Progenitor cell of endocrine pancreas (in vitro differentiated cells): ENCODE measurements at places on chromosomes 16 and 17.

- no peak overlapping the region for H3K27ac ChIP-seq
- peaks cover 27% of the 10 kb centered on the region for H3K27me3 ChIP-seq
- peaks cover 3% of the 10 kb centered on the region for H3K36me3 ChIP-seq
- peaks cover 28% of the 10 kb centered on the region for H3K4me1 ChIP-seq
- no peak for DNase-seq
These were observed 10.2 kb downstream of the CBX4 start for GRCh38 chr17:79829004-79829403.

GRCh38 chr17:80482555-80483308 is 6.3 kb upstream of the NPTX1 start:
- no peaks in the 10 kb centered on the region for H3K36me3 ChIP-seq
- DNase-seq, result no peak
- no peak overlapping the region for H3K4me3 ChIP-seq
- no peaks in the 10 kb centered on the region for H3K4me1 ChIP-seq
- no peak overlapping the region for H3K27ac ChIP-seq

DNA sequence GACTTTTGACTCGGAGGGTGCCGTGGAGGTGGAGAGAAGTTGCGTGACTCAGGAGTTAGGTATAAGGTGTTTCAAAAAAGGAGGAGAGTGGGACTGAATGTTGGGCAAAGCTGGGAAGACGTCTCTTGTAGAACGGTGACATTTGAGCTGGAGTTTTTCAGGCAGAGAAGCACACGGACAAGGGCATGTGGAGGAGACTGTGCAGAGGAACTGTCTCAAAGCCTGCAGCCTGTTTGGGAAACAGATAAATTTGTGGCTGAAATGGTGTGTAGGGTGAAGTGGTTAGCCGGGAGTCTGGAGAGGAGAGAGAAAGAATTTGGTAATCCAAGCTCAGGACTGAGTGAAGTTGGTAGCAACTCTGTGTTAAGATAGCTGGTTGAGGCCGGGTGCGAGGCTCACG is 9.8 kb downstream of the USP10 start:
- peaks cover 2% of the 10 kb centered on the region for H3K36me3 ChIP-seq
- DNase-seq, result no peak
- H3K4me3 ChIP-seq, result no peak overlapping the region
- no peaks in the 10 kb centered on the region for H3K27me3 ChIP-seq

GRCh38 chr16:87210894-87211293 is 106.3 kb downstream of the C16orf95 start:
- DNase-seq, result no peak
- H3K27ac ChIP-seq, result no peak overlapping the region
- peaks cover 5% of the 10 kb centered on the region for H3K27me3 ChIP-seq
- H3K36me3 ChIP-seq, result no peaks in the 10 kb centered on the region

GRCh38 chr16:49594153-49594552 is 220.5 kb downstream of the C16orf78 start:
- H3K27ac ChIP-seq, result peak overlapping the region; percentile 15
- H3K4me3 ChIP-seq, result no peak overlapping the region
- peaks cover 11% of the 10 kb centered on the region for H3K4me1 ChIP-seq
- H3K27me3 ChIP-seq, result no peaks in the 10 kb centered on the region
- H3K36me3 ChIP-seq, result no peaks in the 10 kb centered on the region

DNA sequence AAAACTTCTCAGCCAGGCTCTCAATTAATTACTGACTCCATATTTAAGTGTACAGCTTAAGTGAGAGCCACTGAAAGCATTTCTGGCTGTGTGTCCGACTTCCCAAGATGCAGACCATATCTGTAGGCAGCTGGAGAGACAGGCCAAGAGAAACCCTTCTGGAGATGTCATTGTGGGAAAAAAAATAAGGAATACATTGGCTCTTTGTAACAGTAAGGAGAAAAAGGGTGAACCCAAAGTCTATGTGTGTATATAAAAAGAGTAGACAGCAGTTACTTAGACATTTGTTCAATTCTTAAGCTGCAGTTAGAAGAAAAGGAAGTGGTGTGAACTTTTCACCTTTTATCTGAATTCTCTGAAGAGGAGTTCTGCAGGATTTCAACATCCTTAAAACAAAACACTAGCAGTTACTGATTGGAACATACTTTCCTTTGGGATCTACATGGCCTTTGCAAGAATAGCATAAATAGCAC is 21.7 kb downstream of the FAM117A start:
- H3K27me3 ChIP-seq, result no peaks in the 10 kb centered on the region
- H3K27ac ChIP-seq, result no peak overlapping the region
- H3K4me1 ChIP-seq, result peaks cover 1% of the 10 kb centered on the region
- no peak for DNase-seq
- no peaks in the 10 kb centered on the region for H3K36me3 ChIP-seq
- no peak overlapping the region for H3K4me3 ChIP-seq

GRCh38 chr17:9079461-9080103 is 58.3 kb downstream of the NTN1 start:
- no peak for DNase-seq
- no peaks in the 10 kb centered on the region for H3K36me3 ChIP-seq
- H3K4me3 ChIP-seq, result no peak overlapping the region

GRCh38 chr17:35879773-35880654 is at the start of gene CCL5:
CCL5 (minus strand) TSS chr17:35880360.
- H3K4me1 ChIP-seq, result peaks cover 2% of the 10 kb centered on the region
- H3K4me3 ChIP-seq, result no peak within 1 kb of the TSS
- no peak for DNase-seq
- H3K27me3 ChIP-seq, result peaks cover 3% of the 10 kb centered on the region

DNA sequence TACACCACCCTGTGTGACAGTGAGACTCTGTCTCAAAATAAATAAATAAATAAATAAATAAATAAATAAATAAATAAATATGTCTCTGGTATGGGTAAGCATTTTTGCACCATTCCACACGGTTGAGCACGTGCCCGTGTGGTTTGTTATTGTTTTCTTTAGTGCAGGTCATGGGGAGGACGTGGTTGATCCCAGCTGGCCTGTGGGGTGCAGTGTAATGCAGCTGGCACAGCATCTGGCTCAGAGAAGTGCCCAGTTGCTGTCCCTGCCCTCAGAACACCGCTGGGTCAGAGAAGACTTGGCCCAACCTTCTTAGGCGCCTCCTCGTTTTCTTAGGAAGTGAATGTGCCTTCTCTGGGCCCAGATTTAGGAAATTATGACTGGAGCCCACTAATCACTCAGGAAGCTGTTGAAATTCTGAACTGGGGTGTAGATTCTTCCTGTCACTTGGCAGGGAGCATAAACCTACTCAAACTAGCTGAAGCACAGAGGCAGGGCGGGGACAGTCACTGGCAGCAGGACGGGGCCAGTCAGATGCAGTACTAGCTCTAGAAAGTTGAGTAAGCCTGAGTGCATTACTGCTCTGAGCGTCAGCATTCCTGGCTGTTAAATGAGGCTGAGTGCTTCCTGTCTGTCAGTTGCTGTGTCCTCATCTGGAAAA is 85.9 kb downstream of the SNX29 start:
- no peaks in the 10 kb centered on the region for H3K36me3 ChIP-seq
- H3K27me3 ChIP-seq, result no peaks in the 10 kb centered on the region
- DNase-seq, result no peak
- no peak overlapping the region for H3K4me3 ChIP-seq

- H3K4me1 ChIP-seq, result peaks cover 10% of the 10 kb centered on the region
- peak overlapping the region; percentile 58 for H3K4me3 ChIP-seq
- no peak for DNase-seq
- no peak overlapping the region for H3K27ac ChIP-seq
These were observed 830 bp downstream of the SPHK1 start for GRCh38 chr17:76384987-76385891.

GRCh38 chr17:65398040-65398787 is 163.2 kb downstream of the AXIN2 start:
- DNase-seq, result no peak
- H3K27ac ChIP-seq, result no peak overlapping the region
- H3K36me3 ChIP-seq, result no peaks in the 10 kb centered on the region
- no peaks in the 10 kb centered on the region for H3K27me3 ChIP-seq
- H3K4me3 ChIP-seq, result no peak overlapping the region

- no peak within 1 kb of the TSS for H3K27ac ChIP-seq
- peaks cover 13% of the 10 kb centered on the region for H3K4me1 ChIP-seq
- H3K4me3 ChIP-seq, result peak within 1 kb of the TSS; percentile 76
- DNase-seq, result peak; percentile 80
- peaks cover 17% of the 10 kb centered on the region for H3K27me3 ChIP-seq
- no peaks in the 10 kb centered on the region for H3K36me3 ChIP-seq
These were observed at the start of gene TTLL6 for GRCh38 chr17:48816774-48817590. TTLL6 (minus strand) TSS chr17:48817229; CDS start chr17:48817072, 157 bp downstream.

DNA sequence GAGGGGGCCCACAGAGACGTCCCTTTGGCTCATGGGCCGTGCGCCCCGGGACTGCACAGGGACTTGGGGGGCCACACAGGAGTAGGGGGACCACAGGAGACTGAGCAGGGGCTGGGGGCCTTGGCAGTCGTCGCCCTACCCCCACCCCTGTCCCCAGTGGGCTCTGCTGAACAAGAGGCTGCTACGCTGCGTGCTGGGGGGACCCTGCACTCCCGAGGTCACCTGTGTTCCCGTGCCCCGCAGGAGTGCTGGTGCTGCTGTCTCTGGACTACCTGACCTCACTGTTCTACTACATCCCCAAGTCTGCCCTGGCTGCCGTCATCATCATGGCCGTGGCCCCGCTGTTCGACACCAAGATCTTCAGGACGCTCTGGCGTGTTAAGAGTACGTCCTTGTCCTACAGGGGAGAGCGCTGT is 14.4 kb upstream of the RNF213 start:
- H3K4me3 ChIP-seq, result no peak overlapping the region
- peaks cover 15% of the 10 kb centered on the region for H3K36me3 ChIP-seq
- H3K27me3 ChIP-seq, result no peaks in the 10 kb centered on the region
- no peak for DNase-seq
- H3K4me1 ChIP-seq, result no peaks in the 10 kb centered on the region
- no peak overlapping the region for H3K27ac ChIP-seq
